Psoas muscle (tissue), 8 donors: ENCODE measurements at places on chromosomes 2 and 18. TPM values are rescaled to one million over a fixed set of nuclear protein-coding genes. Genes with fewer than 3 reads are reported as not detected.
A peak's percentile ranks its signal among the peaks of the same experiment; 100 is the strongest.

- DNase-seq, result no peak
These were observed 122.4 kb downstream of the NFATC1 start for GRCh38 chr18:79518028-79518682.

Gene MCEE
- 16.3 TPM for total RNA-seq

GRCh38 chr18:50410894-50411293, 36.0 kb downstream of the SKA1 start:
- DNase-seq, result no peak

GRCh38 chr18:38611036-38611964, 1045.7 kb upstream of the CELF4 start:
- DNase-seq, result no peak

DNA sequence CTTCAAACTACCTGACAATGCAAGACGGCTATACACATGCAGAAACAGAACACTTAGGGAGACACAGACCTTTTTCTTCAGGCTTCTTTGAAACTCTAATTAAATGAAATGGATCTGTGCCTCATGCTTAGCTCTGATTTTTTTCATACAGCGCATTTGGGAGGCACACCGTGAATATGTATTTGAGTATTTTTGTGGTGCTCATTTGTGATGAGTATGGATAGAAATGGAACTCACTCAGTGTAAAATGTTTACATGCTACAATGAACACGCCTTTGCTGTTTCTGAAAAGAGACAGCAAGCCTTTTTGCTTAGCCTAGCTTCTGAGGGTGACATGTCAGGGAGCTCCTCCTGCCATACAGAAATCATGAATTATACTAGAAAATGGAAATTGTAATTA, 113.3 kb downstream of the FSHR start:
- no peak for DNase-seq

GRCh38 chr2:73050121-73050545, 21.4 kb downstream of the SFXN5 start:
- no peak for DNase-seq

DNA sequence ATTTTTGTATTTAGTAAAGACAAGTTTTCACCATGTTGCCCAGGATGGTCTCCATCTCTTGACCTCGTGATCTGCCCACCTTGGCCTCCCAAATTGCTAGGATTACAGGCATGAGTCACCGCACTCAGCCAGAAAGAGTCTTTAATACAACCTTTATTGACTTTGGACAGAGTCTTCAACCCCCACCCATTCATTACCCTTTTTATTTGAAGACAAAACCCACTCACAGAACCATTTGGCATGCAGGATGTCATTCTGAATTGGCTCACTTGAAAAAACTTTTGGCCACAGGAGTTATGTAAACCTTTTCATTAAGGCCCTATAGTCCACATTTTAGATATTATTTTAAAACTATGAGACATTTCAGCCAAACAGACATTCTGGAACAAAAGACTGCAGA, 217.9 kb upstream of the RND3 start:
- DNase-seq, result no peak

DNA sequence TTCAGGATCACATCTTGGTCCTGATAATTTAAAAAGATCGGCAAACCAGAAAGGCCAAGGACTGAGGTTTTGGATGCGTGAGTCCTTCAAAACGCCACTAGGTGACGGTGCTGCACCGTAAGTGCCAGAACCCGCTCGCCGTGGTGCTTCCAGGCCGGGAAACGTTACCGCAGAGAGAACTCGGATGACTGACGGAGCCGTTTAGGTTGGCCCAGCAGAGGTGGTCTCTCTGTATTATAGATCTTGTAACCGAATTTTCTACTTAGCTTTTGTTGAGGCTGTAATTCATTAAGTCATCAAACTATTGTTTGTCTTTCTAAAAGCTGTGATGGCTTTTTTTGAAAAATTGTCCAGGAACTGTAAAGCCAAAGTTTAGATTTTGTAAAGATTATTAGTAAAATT, 39.8 kb upstream of the ADCYAP1 start:
- DNase-seq, result peak; percentile 47
